ENCODE measurements at places on chromosomes 3 and 15.

- DNase-seq, result peak; percentile 94
Measured at GRCh38 chr3:191412759-191413158, 48.2 kb upstream of the PYDC2 start.

GRCh38 chr3:153666991-153667740 is 454.0 kb upstream of the ARHGEF26 start:
- DNase-seq, result peak; percentile 16

DNA sequence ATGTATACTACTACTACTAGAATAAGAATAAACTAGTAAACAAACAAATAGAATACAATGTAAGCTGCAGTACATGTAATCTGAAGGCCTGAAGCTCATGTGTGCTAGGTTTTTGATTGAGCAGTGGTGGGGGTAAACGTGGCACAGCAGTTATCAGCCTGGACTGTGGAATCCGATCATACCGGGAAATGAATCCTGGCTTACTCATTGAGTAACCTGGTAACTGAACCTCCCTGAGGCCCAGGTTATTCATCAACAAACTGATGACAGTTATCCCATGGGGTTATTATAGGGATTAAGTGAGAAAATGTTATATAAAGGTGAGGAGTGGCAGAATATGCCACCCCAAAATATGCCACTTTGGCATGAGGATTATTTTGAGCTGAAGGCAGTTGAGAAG is 339.1 kb downstream of the FHIT start:
- no peak for DNase-seq

- no peak for DNase-seq
Measured at GRCh38 chr3:39013289-39013688, 38.5 kb downstream of the SCN11A start.

Data from astrocyte of the spinal cord (primary cell).